ENCODE measurements at places on chromosomes 7 and 10.

GRCh38 chr10:125096371-125096770, 64.0 kb downstream of the CTBP2 start:
- no peak for DNase-seq

- no peak for DNase-seq
Observed at GRCh38 chr10:61742812-61743211, 80.1 kb downstream of the CABCOCO1 start.

DNA sequence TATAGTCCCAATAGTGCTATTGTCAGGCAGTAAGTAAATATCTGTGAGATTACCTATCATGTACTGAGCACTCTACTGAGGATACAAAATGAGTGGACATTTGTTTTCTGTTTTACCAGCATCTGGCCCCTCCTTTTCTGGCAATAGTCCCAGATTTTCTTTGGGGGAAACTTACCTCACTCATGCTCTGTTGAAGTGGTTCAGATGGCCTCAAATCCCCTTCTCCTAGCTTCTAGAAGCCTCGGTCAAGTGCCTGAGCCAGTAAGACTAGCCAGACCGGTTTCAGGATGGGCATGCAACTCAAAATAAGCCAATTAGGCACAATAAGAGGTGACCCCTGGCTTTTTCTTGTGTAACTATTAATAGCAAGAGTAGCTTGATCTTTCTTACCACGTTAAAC, 19.7 kb downstream of the TRDMT1 start:
- no peak for DNase-seq

GRCh38 chr7:29935111-29935510, 54.5 kb downstream of the SCRN1 start:
- DNase-seq: no peak

- no peak for DNase-seq
Observed at GRCh38 chr7:73823873-73824592, 6.8 kb upstream of the CLDN4 start.

DNA sequence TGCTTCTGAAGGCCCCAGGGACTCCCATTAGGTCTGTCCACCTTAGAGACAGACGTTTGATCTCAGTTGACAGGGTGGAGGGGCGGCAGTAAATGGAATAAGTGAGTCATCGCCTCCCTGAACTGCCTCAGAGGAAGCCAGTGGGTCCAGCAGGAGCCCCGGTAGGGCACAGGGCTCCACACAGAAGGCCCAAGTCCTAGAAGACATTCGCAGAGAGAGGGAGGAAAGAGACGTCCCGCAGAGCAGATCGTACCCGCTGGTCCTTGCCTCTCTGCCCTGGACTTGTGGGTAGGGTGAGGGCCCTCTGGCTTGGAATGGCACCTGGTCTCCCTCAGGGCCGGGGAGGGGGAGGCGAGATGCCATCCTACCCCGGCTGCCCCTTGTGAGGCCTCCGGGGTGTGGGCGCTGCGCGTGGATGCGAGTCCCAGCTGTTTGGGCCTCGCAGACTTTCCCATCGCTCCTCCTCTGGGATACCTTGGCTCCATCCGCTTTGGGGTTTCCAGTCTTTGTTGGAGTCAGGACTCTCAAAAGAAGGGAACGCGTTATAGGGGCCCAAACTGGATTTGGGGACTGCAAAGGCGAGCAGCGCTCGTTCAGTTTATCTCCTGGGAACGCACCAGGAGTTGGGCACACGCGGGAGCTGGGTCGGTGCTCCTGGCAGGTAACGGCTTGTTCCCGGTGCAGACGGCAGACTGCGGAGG, 5.1 kb downstream of the TLX1 start:
- no peak for DNase-seq

- peak; percentile 43 for DNase-seq
Observed at GRCh38 chr7:74306730-74307469, 17.7 kb downstream of the CLIP2 start.

DNA sequence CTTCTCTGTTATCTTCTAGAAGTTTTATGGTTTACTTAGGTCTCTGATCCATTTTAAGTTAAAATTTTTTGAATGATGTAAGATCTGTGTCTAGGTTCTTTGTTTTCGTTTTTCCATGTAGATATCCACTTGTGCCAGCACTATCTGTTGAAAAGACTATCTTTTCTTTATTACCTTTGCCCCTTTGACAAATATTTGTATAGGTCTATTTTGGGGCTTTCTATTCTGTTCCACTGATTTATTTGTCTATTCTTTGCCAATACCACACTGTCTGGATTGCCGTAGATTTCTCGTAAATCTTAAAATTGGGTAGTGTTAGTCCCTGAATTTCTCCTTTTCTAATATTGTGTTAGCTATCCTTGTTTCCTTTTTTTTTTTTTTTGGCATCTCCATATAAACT, 71.4 kb upstream of the PDSS1 start:
- no peak for DNase-seq
